ENCODE measurements at places on chromosomes 4 and X. TPM values are rescaled to one million over a fixed set of nuclear protein-coding genes. Genes with fewer than 3 reads are reported as not detected.

DNA sequence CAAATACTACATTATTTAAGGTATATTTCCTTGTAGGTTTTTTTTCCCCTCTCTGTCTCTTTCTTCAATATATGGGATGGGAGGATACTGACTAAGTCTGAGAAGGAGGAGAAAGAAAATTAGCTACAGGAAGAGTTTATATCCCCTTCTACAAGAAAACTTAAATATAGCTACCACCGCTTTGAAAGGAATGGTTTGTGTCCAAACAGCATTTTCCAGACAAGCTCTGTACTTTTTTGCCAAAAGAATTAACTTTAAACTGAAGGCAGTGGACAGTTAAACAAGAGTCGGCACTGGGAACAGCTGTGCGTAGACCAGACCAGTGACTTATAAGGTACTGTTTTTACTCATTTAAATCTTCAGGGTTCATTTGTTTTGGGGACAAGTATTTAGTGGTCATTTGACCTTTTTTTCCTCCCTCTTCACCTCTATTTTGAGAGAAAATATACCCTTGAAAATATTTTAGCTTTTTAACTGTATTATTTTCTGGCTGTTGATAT, 303.7 kb downstream of the ARHGAP24 start:
- peak; percentile 24 for DNase-seq

DNA sequence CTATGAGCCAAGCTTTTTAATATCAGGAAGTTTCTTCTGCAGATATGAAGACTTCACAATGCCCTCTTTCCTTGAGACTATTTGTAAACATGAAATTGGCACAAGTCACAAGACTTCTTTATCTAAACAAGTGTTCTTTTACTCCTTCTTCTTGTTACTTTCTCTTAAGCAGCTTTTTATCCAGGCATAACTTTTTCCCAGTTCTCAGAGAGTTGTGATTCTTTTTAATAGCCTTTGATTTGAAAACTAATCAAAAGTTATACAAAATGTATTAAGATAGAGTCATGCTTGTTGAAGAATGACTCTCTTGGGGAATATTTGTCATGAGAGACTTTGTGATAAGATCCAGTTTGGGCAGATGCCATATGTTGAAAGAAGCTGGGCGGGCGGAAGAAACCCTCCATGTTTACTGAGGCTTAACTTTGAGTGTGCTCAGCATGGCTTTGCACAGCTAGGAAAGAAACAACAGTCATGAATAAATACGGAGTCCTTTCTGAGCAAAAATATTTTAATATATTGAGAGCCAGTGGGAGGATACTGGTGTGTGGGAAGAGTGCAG, 39.3 kb downstream of the SYTL5 start:
- DNase-seq: peak; percentile 69

DNA sequence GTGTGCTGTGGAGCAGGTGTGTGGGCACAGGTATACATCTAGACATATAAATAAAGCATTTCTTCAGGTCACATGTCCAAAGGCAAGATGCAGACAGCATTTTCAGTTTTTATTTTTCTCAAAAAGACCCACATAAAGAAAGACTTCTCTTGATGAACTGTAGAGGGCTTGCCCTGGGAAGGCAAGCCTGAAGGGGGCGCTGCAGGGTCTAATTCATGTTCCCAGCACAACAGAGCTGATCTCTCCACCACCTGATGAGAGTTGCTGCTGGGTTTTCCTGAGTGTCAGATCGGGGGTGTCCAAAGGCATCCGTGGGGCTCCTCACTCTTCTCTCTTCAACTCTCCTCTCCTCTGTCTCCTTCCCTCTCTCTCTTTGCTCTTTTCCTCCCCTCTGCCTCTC, 26.6 kb downstream of the ADRA2C start:
- no peak for DNase-seq

- peak; percentile 59 for DNase-seq
Measured at GRCh38 chr4:139245590-139245989, 34.4 kb downstream of the MGARP start.

- DNase-seq: no peak
Measured at GRCh38 chr4:109155682-109156283, 146.7 kb downstream of the COL25A1 start.

DNA sequence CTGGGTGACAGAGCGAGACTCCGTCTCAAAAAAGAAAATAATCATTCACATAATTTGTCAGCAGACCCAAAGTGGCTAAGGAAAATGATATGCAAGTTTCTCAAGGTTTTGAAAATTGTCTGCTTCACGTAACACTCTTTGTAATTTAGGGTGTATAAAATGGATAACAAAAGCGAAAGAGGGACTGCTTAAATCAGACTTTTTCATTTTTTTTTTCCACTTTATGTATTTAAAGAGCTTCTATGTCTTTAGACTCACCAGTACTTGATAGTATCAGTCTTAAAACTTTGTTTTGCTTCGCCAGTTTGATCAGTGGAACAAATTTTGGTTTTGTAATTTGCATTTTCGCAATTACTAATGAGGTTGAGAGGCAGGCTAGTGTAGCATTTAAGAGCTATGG, 34.6 kb downstream of the USP9X start:
- DNase-seq: no peak

TBC1D8B gene
- 1.8 TPM for total RNA-seq
